T1000 (cell line): ENCODE measurements at places on chromosomes 13 and 19.

GRCh38 chr13:77545626-77546412, 10.3 kb downstream of the SCEL start:
- no peak for DNase-seq

DNA sequence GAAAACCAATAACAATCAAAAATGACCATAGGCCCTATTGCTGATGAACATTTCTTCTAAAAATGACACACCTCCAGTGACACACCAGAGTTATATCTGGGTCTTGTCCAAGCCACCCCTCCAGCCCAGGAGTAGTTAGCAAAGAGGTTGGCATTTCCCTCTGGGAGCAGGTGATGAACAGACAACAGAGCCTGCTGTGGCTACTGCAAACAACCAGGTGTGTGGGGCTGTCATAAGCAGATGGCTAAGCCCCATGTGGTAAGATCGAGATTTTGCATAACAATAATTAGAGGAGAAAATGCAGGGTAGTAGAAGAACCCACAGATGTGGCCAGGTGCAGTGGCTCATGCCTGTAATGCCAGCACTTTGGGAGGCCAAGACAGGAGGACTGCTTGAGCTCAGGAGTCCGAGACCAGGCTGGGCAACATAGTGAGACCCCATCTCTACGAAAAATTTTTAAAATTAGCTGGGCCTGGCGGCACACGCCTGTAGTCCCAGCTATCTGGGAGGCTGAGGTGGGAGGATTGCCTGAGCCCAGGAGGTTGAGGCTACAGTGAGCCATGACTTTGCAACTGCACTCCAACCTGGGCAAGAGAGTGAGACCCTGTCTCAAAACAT, 5.0 kb downstream of the XRCC1 start:
- no peak for DNase-seq

- DNase-seq = no peak
Measured at GRCh38 chr13:45328661-45329111, 12.3 kb downstream of the TPT1 start.

DNA sequence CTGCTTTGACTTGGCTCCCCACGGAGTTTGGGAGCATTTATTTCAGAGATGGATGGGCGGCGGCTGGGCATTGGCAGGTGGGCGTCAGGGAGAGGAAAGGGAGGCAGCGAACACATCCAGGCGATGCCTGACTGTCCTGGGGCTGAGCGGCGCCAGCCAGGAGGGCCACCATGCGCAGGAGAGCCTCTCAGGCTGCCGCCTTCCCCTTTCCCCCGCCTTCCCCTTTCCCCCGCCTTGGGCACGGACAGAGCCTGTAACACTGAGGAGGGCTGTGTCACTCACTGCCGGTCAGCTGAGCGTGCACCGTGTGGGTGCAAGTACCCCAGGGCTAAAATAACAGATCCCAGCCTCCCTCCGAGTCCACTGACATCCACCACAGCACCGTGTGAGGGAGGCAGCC, 11.4 kb downstream of the MCF2L start:
- DNase-seq = no peak

DNA sequence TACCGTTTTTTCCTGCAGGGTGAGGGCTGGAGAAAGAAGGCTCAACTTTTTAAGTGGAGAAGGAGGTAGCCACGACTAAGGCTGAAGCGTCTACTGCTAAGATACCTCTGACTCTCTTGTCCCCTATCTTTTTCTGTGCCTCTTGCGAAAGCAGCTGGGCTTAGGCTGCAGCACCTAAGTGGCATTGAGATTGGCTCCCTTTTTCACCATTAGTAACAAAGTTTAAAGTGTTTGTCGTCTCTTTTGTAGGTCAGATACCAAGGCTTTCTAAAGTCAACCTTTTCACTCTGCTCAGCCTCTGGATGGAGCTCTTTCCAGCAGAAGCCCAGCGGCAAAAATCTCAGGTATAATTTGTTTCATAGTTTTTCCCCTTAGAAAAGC, 887 bp downstream of the CDADC1 start:
- no peak for DNase-seq

DNA sequence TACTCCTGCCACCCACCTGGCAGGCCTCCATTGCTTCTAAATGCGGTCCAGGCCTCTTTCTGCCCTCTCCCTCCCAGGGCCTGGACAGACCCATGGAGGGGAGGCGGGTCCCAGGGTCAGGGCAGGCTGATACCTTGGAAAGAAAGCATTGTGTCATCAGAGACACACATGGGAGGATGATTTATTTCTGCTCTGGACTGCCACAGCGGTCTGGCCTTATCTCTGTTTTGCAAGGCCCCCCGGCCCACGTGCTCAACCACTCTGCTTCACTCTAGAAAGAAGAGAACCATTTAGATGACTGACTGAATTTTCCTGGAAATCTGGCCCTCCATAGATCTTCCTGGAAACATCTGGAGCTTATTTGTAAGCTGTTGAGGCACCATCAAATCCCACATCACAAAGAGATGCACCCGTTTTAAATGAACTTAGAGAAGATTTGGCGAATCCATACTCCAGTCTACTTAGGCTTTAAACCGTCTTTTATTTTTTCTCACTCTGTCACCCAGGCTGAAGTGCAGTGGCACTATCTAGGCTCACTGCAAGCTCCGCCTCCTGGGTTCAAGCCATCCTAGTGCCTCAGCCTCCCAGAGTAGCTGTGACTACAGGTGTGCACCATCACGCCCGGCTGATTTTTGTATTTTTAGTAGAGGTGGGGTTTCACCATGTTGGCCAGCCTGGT, 48.3 kb upstream of the URI1 start:
- DNase-seq = no peak

DNA sequence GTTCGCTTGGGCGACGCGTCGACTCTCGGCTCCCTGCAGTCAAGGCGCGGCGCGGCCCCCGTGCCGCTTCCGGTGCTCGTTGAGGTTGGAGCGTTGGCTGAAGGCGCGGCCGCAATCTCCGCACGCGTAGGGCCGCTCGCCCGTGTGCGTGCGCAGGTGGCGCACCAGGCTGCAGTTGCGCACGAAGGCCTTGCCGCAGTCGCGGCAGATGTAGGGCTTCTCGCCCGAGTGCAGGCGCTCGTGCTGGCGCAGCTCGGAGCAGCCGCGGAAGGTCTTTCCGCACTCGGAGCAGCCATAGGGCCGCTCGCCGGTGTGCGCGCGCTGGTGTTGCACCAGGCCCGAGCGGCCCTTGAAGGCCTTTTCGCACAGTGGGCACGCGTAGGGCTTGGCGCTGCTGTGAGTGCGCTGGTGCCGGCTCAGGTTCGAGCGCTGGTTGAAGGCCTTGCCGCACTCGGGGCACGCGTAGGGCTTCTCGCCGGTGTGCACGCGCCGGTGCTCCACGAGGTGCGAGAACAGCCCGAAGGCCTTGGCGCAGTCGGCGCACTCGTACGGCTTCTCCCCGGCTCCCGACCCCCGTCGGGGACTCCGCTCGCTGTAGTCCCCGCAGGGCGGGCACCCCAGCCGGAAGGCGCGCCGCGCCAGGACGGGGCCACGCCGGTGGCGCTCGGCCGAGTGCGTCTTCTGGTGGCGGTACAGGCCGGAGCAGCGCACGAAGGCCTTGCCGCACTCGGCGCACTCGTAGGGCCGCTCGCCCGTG, 5.3 kb upstream of the ZNF497 start:
- DNase-seq = no peak

- no peak for DNase-seq
Measured at GRCh38 chr19:8174706-8175105, 25.3 kb upstream of the FBN3 start.

GRCh38 chr19:41308450-41309179, 1.4 kb upstream of the CCDC97 start:
- DNase-seq = peak; percentile 73

GRCh38 chr19:44692379-44692721, 6.6 kb upstream of the CEACAM16 start:
- no peak for DNase-seq

DNA sequence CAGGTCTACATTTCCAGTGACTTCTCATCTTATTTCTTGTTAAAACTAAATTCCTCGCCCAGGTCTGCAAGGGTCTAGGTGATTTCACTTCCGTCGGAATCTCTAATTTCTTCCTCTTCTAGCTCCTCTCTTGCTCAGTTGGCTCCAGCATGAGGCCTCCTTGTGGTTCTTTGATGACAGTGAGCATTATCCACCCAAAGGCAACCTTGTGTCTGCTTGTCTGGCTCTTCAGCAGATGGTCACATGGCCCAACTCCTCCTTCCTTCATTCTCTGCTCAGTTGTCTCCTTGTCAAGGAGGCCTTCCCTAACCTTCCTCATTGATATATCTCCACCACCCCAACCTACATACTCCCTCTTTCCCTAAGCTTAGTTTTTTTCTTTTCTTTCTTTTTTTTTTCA, 1391.4 kb downstream of the EFNB2 start:
- no peak for DNase-seq
